ENCODE measurements at places on chromosomes 6 and 20. TPM values are rescaled to one million over a fixed set of nuclear protein-coding genes. Genes with fewer than 3 reads are reported as not detected.

Gene PRDM13
- not detected for total RNA-seq

GRCh38 chr6:63049216-63049615, 162.1 kb upstream of the FKBP1C start:
- DNase-seq: no peak
- no peak overlapping the region for H3K27ac ChIP-seq
- no peaks in the 10 kb centered on the region for H3K27me3 ChIP-seq
- no peaks in the 10 kb centered on the region for H3K4me1 ChIP-seq

- H3K27me3 ChIP-seq: peaks cover 18% of the 10 kb centered on the region
- H3K36me3 ChIP-seq: no peaks in the 10 kb centered on the region
- H3K4me3 ChIP-seq: peak overlapping the region; percentile 39
- H3K27ac ChIP-seq: no peak overlapping the region
These were observed 4.9 kb downstream of the ADGRB3 start for GRCh38 chr6:68639826-68640490.

- no peak for DNase-seq
- H3K4me1 ChIP-seq: peaks cover 6% of the 10 kb centered on the region
- H3K36me3 ChIP-seq: no peaks in the 10 kb centered on the region
- H3K4me3 ChIP-seq: no peak overlapping the region
These were observed 76.5 kb downstream of the GJA10 start for GRCh38 chr6:89970609-89971337.

GRCh38 chr6:72787391-72788031, 165.6 kb downstream of the KCNQ5 start:
- no peaks in the 10 kb centered on the region for H3K27me3 ChIP-seq
- H3K4me1 ChIP-seq: peaks cover 8% of the 10 kb centered on the region
- H3K36me3 ChIP-seq: no peaks in the 10 kb centered on the region
- no peak overlapping the region for H3K27ac ChIP-seq

DNA sequence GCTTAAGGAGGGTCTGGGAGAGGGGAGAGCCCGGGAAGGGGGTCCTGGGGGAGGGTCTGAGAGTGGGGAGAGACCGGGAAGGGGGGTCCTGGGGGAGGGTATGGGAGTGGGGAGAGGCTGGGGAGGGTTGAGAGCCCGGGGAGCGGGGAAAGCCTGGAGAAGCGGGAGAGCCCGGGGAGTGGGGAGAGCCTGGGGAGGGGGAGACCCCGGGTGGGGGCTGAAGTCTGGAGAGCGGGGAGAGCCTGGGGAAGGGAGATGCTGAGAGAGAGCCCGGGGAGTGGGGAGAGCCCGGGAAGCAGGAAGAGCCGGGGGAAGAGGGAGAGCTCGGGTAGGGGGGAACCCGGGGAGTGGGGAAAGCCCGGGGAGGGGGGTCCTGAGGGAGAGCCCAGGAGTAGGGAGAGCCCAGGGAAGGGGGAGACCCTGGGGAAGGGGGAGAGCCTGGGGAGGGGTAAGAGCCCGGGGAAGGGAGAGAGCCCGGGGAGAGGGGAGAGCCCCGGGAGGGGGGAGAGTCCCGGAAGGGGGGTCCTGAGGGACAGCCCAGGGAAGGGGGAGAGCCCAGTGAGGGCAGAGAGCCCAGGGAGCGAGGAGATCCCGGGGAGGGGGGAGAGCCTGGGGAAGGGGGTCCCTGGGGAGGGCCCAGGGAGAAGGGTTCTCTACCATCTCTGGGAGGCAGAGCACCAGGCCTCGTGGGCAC, 148.5 kb downstream of the SYNDIG1 start:
- peaks cover 8% of the 10 kb centered on the region for H3K27me3 ChIP-seq
- no peaks in the 10 kb centered on the region for H3K4me1 ChIP-seq
- H3K36me3 ChIP-seq: no peaks in the 10 kb centered on the region

DNA sequence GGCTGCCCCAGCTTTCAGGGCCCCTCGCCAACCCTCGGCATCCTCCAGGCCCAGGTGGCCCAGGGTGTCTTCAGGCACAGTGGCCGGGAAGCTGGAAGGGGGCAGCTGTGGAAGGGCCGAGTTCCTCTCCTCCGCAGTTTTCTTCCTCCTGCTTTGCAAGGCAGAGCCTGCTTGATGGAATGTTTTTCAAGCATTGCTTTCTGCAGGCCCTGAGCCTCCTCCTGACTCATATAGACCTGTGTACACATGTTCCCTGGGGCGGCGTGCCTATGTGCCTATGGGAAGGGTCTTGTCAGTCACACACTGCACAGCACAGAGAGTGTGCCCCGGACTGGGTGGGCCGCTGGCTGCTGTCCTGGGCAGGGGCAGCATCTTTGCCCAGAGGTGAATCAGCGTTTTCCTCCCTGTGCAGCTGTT, 107.5 kb downstream of the ERMARD start:
- H3K36me3 ChIP-seq: no peaks in the 10 kb centered on the region
- no peak for DNase-seq
- H3K27me3 ChIP-seq: no peaks in the 10 kb centered on the region
- no peak overlapping the region for H3K4me3 ChIP-seq
- peaks cover 6% of the 10 kb centered on the region for H3K4me1 ChIP-seq
